ENCODE measurements at places on chromosomes 4 and X. TPM values are rescaled to one million over a fixed set of nuclear protein-coding genes. Genes with fewer than 3 reads are reported as not detected.

TMPRSS11F gene
- not detected for total RNA-seq

AMER1 gene
- total RNA-seq = 1.1 TPM

TEX13D gene
- total RNA-seq = not detected

FAM149A gene
- total RNA-seq = 5.7 TPM

TSPYL2 gene
- total RNA-seq = 27.0 TPM

GALNTL6 gene
- total RNA-seq = not detected

COL4A6 gene
- 1.1 TPM for total RNA-seq

CEP135 gene
- total RNA-seq = 4.7 TPM

PHOX2B gene
- total RNA-seq = not detected

EDNRA gene
- 18.7 TPM for total RNA-seq

ZNF711 gene
- 0.69 TPM for total RNA-seq

IL3RA gene
- not detected for total RNA-seq

MAPK10 gene
- 39.9 TPM for total RNA-seq

RAP2C gene
- total RNA-seq = 14.3 TPM

NUDT11 gene
- 10.4 TPM for total RNA-seq

ATOH1 gene
- total RNA-seq = not detected

CYLC1 gene
- not detected for total RNA-seq

TREX2 gene
- 1.3 TPM for total RNA-seq
